Myocyte (in vitro differentiated cells): ENCODE measurements at places on chromosomes 11 and 22.

DNA sequence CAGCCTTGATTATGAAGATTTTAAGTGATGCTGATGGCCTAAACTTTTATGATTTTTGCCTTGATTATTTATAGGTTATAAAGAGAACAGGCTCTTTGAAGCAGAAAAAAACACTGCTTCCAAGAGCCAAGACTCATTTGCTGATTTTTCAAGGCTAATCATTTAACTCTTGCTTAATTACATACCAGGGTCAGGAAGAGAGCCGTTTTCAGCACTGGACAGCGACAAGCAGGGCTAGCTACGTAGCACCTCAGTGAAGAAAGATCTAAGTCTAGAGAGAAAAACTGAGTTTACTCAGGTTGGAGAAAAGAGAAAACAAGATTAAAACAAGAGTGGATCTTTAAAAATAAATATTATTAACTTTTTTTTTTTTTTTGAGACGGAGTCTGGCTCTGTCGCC, 615.4 kb upstream of the B3GAT1 start:
- DNase-seq = peak; percentile 33

GRCh38 chr11:89625171-89625570, 84.9 kb upstream of the TRIM77 start:
- no peak for DNase-seq

GRCh38 chr11:74739546-74740270, 8.5 kb upstream of the CHRDL2 start:
- DNase-seq = peak; percentile 77

GRCh38 chr22:36386351-36386899, 1.3 kb downstream of the MYH9 start:
- peak; percentile 52 for DNase-seq

GRCh38 chr22:41001722-41002122, 50.5 kb downstream of the RBX1 start:
- peak; percentile 24 for DNase-seq

- no peak for DNase-seq
Measured at GRCh38 chr22:26238596-26238995, 69.3 kb downstream of the SEZ6L start.

GRCh38 chr11:41250408-41250935, 209.0 kb downstream of the LRRC4C start:
- DNase-seq = no peak

DNA sequence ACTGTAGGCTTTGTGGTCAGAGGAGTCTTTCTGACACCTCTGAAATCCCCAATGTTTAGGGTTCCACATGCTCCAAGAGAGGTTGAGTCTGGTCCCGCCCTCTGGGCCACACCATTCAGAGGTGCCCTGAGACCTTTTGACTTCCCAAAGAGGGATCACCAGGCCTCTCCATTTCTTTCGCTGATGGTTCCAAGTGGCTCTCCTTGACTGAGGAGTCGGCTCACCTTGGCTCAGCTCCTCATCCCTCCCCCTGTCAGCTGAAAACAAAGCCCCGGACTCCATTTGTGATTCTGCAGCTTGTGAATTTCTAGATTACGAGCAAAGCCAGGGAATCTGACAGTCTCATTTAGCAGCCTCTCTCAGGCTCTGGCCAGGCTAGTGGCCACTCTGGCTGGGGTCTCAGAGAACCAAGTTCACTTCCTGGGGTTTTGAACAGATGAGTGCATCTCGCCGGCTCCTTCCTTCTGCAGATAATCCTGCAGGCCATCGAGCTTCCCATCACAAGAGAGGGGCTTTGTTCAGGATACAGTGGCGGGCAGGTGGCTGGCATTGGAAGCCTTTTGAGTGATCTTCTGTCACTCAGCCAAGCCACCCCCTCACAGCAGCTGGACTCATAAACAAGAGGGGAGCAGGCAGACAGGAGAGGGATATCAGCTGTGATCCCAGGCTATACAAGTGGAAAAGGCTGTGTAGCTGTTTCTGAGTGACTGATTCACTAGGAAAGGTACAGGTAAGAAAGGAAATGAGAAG, 102.9 kb downstream of the TRIM29 start:
- peak; percentile 57 for DNase-seq

DNA sequence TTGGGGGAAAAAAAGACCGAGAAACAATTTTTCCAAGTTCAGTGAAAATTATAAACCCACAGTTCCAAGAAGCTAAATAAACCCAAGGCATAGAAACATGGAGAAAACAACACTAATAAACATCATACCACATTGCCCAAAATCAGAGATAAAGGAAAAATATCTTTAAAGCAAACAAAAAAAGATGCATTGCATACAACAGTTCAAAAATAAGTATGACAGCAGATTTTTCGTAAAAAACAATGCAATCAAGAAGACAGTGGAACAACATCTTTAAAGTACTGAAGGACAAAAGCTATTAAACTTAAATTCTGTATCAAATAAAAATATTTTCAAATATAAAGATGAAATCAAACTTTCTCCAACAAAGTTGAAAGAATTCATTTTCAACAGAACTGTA, 921.3 kb downstream of the METTL15 start:
- no peak for DNase-seq

GRCh38 chr22:32815943-32816342, 14.4 kb downstream of the TIMP3 start:
- peak; percentile 94 for DNase-seq

GRCh38 chr11:47864901-47865300, 16.8 kb upstream of the NUP160 start:
- peak; percentile 33 for DNase-seq

DNA sequence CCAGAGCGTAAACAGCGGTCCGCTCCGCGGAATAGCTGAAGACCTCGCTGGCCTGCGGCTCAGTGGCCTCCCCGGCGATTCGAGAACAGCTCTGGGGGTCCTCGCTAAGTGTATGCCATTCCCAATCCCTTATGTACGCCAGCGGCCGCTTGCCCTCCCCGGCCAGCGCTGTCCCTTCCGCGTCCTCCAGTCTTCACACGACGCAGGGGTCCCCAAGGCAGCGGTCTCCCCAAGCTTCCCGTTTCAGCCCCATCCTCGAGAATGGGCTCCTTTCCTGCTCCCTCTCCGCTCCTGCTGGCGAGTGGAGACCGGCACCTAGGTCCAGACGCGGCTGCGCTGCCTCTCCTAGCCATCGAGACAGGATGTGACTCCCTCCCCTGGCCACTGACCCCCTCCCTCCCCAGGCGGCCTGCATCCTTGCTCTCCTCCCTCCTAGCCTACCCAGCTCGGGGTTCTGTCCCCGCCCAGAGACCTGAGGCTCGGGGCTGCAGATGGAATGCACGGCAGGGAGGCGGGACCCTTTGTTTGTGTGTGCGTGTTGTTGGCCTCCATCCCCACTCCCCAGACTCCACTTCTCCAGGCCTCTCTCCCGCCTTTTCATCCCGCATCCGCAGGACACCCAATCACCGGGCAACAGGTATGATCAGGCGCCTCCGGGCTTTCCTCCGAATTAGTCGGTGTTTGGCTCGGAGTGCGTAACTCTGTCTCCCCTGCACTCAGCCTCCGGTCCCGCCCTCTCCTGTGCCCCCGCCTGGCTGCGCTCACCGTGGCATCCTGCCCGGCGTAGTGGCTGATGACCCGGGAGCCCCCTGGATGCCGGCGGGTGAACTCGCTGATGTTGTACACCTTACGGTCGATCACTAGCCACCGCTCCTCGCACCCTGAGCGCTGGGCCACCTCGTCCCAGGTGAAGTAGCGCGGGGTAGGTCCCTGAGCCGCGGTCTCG, 740 bp downstream of the FADS1 start:
- peak; percentile 69 for DNase-seq

- DNase-seq = no peak
Measured at GRCh38 chr22:46619830-46620501, at the start of gene GRAMD4. Gene GRAMD4, plus strand, starts transcription at chr22:46620386. Its CDS starts 6,414 bp downstream, at chr22:46626800.

DNA sequence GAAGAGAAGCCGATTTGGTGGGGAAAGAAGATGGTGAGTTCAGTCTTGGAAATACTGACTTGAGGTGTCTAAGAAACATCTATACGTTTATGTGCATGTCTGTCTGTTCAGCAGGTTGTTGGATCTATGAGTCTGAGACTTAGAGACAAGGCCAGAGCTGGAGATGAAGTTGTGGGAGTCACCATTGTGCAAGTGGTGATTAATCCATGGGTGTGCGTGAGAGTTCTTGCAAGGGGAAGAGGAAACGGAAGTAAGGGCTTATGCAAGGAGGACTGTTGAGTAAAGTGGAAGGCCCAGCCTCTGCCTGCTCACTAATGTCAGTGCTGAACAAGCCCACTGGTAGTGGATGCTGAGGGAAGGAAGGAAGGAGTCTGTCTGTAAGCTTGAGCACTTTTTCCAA, 9.7 kb downstream of the TMEM45B start:
- no peak for DNase-seq

GRCh38 chr11:46238967-46239800, 38.3 kb upstream of the CREB3L1 start:
- peak; percentile 86 for DNase-seq

GRCh38 chr11:86874304-86875056, 74.1 kb downstream of the PRSS23 start:
- DNase-seq = peak; percentile 41

GRCh38 chr11:10824888-10825287, 16.2 kb upstream of the EIF4G2 start:
- no peak for DNase-seq

- no peak for DNase-seq
Measured at GRCh38 chr22:48415520-48415919, 1412.2 kb downstream of the BRD1 start.

GRCh38 chr22:26804911-26805539, 147.6 kb downstream of the MIAT start:
- DNase-seq = no peak

GRCh38 chr11:4697585-4697984, at the start of gene OR51E2:
Gene OR51E2, minus strand, starts transcription at chr11:4697853. Its CDS starts 15,142 bp downstream, at chr11:4682711.
- peak; percentile 14 for DNase-seq

GRCh38 chr11:64564947-64565889, 25.8 kb upstream of the SLC22A12 start:
- no peak for DNase-seq

- DNase-seq = peak; percentile 75
Measured at GRCh38 chr11:33869481-33870422, 22.1 kb downstream of the LMO2 start.

- no peak for DNase-seq
Measured at GRCh38 chr11:119426142-119426541, 3.2 kb upstream of the THY1 start.

DNA sequence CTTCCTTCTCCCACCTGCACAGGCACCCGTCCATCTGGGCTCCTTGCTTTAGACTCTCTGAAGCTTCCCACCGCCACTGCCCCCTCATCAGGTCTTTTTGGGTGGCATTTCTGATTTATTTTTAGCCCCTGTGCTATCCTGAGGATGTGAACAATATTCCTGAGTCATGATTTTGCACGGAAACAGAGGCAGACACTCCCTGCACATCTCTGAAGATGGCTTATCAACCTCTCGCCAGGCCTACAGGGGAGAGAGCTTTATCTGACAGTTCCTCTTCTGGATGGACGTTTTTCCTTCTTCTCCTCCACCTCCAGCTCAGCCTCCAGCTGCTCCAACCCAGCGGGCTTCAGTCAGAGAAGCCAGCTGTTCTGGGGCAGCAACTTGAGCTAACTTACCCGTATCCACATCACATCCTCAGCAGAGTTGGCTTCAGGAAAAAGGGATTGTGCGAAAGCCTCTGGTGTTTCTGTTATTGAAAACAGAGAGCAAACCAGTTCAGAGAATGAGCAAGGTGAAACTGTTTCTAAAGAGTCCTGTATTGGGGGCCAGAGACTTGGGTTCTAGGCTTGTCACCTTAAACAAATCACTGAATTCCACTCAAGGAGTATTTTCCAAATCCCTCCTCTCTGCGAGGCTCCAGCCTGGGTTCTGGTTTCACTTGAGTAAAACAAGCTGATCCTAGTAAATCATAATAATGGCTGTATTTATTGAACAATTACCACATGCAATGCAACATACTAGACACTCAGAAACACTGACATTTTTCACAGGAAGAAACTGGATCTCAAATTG, 33.1 kb upstream of the ETS1 start:
- DNase-seq = peak; percentile 5

DNA sequence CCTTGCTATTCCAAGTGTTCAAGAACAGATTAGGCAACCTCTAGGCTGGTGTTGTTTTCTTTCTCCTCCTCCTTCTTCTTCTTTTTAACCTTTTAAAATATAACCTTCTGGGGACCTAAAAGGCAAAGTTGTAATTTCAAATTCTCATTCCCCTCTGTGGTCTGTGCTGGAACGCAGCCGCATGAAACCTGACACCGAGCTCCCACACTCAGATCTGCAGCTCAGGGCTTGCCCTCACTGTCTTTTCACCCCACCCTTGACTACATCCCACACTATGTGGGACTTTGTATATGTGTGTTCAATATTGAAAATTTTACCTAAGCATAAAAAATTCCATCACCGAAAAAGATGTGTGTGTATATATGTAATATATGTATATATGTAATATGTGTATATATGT, 62.0 kb upstream of the ARHGAP42 start:
- peak; percentile 9 for DNase-seq

- no peak for DNase-seq
Measured at GRCh38 chr11:72283947-72284346, 40.0 kb upstream of the PHOX2A start.

DNA sequence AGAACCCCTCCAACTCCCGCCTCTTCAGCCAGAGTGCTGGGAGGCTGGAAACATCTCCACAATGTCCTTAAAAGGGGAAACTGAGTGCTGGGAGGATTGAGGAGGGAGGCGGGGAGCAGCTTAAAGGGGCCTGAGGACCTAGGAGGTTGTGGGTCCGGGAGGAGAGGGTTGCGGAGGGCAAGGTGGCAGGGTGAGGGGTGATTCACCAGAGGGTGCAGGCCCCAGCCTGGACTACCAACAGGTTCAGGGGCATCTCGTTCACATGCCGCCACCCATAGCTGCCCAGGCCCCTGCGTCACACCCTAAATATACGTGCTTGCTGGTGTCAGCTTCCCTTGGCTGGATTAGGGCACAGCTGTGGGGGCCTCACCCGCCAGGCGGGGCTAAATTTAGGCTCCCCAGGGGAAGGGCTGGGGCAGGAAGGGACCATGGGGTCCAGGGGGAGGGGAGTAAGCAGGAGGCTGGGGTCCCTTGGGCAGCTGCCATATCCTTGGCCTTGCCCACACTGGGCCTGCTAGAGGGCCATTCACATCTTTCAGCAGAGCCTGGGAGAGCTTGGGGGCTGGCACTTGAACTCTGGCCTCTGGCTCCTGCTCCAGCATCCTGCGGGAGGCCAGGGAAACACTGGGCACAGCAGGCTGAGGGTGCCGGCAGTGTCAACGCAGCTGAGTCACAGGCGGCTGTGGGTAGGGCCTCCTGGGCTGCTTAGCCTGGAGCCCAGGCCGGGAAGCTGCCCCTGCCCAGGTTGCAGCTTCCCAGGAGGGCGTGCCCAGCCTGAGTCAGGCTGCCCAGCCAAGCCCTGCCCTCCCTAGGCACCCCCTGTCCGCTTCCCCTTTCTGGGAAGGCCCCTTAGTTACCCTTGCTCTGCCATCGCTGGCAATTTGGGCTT, 1.3 kb downstream of the EHBP1L1 start:
- peak; percentile 98 for DNase-seq
